ENCODE measurements at places on chromosomes 12 and 14.

DNA sequence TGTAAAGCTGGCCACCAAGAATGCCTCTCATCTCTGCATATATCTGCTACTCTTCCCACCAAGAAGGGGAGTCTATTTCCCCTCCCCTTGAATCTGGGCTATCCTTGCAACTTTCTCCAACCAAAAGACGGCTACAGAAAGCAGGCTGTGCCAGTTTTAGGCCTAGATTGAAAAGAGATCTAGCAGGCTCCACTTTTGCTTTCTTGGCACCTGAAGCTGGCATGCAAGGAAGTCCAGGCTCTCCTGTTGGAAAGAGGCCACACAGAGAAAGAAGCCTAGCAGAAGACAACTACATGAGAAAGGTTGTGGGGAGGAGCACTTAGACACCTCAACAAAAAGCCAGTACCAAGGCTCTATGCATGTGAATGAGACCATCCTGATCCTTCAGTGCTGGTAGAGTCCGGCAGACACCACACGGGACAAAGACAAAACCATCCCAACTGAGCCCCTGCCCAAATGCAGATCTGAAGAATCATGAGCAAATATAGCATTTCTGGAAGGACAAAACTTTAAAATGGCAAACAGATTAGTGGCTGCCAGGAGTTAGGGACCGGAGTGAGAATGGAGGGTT, 68.0 kb downstream of the SPPL3 start:
- no peak for DNase-seq

DNA sequence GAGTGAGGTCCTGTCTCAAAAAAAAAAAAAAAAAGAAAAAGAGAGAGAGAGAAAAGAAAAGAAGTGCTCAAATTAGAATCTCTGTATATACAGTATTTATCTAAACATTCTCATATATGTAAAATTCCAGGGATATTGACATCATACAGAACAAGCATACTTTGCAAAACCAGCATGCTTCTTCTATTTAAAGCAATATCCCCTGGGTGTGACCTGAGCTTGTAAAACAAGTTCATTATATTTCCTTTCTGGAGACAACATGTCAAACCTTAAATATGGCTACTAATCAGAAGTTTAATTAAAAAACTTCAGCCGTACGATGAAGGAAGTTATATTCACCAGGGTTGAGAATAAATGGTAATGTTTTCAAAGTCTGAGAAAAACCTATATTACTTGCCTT, 175.8 kb upstream of the HMGA2 start:
- DNase-seq, result no peak

- DNase-seq, result peak; percentile 69
Measured at GRCh38 chr14:23539248-23540140, 12.1 kb downstream of the ZFHX2 start.

- no peak for DNase-seq
Measured at GRCh38 chr12:117807355-117807754, 161.4 kb downstream of the KSR2 start.

- DNase-seq, result no peak
Measured at GRCh38 chr14:79543967-79544697, 667.2 kb downstream of the DIO2 start.

DNA sequence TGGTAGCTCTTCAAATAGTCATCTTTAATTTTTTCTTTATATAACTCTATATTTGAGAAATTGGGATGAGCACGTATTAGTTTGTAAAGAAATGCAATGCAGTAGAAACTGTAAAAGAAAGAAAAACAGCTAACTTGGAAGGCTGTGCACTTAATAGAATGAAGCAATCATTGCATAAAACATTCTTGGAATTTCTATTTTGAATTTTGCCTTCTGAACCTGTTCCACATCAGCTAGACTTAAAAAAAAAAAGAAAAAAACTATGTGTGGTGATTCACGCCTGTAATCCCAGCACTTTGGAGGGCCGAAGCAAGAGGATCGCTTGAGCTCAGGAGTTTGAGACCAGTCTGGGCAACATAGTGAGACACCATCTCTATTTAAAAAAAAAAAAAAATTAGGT, 29.4 kb downstream of the SCN8A start:
- DNase-seq, result no peak

DNA sequence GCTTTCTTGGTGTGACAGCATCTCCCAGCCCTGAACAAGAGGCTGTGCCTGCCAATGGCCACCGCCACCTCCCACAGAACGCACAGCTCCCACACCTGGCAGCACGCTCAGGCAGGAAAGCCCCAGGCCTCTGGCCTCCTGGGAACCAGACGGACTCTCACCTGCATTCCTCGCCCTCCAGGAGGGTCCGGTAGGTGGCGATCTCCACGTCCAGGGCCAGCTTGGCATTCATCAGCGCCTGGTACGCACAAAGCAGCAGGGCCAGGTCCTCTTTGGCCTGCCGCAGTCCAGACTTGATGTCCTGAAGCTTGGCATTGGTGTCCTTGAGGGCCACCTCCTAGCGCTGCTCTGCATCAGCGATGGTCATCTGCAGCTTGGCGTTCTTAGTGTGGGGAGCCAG, 12.1 kb upstream of the KRT77 start:
- DNase-seq, result no peak

Measured in inflammatory macrophage treated with lipopolysaccharide for 1 hour (primary cell).